ENCODE measurements at places on chromosomes 3 and 15. TPM values are rescaled to one million over a fixed set of nuclear protein-coding genes. Genes with fewer than 3 reads are reported as not detected.

- DNase-seq: no peak
Observed at GRCh38 chr3:188126934-188127333, 27.0 kb upstream of the LPP start.

DNA sequence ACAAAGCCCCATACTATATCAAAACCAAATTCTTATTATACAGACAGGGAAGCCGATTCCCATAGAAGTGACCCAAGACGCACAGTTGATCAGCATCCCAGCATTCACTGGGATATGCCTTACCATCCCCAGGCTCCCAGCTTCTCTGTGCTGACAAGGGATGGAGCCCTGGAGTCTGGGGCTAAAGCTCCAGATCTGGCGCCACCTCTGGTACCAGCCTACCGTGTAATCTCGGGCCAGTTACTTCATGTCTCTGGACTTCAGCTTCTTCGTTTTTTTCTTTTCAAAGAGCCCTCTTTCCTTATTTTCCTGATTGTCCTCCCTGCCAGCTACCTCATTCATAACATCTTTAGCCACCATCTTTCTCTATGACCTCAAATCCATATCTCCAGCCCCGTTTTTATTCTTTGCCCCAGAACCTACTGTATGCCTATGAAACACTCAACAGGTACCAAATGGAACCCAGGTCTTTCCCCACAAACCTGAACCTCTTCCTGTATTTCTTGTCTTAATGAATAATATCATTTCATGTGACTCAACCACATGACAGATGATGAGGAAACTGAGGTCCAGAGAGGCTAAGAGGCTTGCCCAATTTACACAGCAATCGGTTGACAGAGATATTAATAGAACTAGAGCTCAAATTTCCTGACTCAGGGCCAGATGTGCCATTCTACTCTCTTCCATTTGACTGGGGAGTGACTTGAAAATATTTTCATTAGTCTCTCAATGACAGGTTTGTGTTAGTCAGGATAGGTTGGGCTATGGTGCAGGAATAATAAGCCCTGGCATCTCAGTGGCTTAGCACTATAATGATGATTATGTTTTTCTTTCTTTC is 85.4 kb upstream of the TLE3 start:
- DNase-seq: no peak

DNA sequence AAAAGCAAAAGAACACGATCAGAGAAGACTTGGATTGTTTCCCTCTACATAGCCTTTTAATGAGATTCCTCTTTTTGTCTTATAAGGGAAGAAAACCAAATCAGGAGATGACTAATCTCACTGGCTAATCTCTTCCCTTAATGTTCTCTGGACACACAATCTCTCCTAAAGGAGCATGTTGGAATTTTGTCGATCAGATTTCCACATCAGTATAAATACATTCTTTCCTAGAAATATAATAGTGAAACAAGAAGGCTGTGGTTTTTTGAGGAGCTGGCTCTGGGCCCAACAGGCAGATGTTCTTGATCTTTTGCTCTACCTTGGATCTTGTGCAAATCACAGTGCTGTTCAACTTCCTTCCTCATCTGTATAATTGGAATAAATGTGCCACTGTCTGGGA is 94.0 kb downstream of the GTPBP8 start:
- DNase-seq: peak; percentile 93

GRCh38 chr3:134374105-134374790 is at the start of gene AMOTL2:
Gene AMOTL2, minus strand, starts transcription at chr3:134374447. Its CDS starts 3,014 bp downstream, at chr3:134371433.
- peak; percentile 97 for DNase-seq

GRCh38 chr3:119716998-119717397 is 14.2 kb downstream of the CFAP91 start:
- DNase-seq: no peak

GRCh38 chr15:84034578-84035398 is 200.8 kb upstream of the GOLGA6L4 start:
- DNase-seq: peak; percentile 23

GRCh38 chr3:147407498-147408187 is 1.3 kb upstream of the ZIC4 start:
- no peak for DNase-seq

DNA sequence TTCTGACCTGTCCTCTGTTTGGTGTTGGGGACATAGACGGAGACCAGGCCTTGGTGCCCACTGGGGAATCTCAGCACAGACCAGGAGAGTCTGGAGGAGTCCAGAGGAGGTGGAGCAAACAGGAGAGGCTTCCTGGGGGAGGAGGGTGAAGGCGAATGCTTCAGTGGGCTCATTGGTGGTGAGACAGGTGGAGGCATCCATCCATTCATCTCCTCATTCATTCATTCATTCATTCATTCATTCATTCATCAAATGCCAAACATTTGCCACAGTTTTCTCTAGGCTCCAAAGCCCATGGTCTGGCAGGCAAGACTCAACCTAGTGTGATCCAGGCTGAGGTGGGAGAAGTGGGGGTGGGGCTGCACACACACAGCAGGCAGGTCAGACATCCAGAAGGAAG is 7.9 kb upstream of the LINGO1 start:
- no peak for DNase-seq

DNA sequence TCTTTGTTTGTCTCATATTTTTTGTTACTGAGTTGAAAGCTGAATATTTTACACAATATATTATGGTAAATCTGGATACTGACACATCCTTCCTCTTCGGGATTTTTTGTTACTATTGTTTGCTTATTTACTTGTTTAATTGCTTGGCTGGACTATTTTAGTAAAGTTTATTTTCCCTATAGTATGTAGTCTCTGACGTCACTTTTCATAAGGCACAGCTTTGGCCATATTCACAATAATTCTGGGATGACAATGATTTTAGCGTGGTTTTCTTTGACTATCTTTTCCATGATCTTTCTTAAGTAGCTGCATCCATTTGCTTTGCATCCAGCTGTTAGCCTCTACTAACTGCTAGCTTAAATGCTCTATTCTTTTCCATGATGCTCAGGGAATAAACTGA is 552.4 kb downstream of the VGLL3 start:
- DNase-seq: no peak

Gene CCDC54
- polyA plus RNA-seq: 2.9 TPM

Gene SPTSSB
- 1.4 TPM for polyA plus RNA-seq

Gene FOXL2NB
- not detected for polyA plus RNA-seq

DNA sequence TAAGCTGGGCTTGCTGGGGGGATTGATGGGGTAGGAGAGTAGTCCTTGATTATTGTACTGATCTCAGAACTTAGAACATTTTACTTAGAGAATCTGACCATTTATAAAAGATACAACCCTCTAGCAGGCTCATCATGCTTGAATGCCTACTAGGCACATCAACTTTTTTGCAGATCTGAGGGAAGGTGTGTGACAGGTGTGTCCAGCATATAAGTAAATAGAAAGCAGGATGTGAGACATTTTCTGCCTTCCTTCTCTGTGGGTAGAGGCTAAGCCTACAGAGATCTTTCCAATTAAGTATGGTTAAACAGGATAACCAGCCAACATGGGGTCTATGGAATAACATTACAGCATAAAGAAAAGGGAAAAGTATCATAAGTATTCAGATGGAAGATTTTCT is 159.1 kb downstream of the AKAP13 start:
- no peak for DNase-seq

Gene MSL2
- polyA plus RNA-seq: 34.7 TPM

GRCh38 chr3:44870375-44871061 is 3.9 kb upstream of the TGM4 start:
- DNase-seq: no peak

Gene FBXO40
- polyA plus RNA-seq: 1.6 TPM

Gene GOLGA6L24
- not detected for polyA plus RNA-seq

DNA sequence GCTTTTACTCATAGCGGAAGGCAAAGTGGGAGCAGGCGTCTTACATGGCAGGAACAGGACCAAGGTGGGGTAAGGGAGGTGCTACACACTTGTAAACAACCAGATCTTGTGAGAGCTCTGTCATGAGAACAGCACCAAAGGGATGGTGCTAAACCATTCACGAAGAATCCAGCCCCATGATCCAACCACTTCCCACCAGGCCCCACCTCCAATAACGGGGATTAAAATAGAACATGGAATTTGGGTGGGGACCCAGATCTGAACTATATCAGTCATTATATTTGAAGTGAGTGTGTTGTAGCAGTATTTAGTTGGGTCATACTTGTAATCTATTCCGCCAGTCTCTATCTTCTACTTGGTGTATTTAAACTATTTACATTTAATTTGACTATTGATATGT is 190.9 kb downstream of the RPLP1 start:
- no peak for DNase-seq
